Activated T-cell treated with anti-CD3 and anti-CD28 coated beads, Interleukin-2, amount 50 U/mL, for 72 hours (primary cell): ENCODE measurements at places on chromosomes 11 and 22. TPM values are rescaled to one million over a fixed set of nuclear protein-coding genes. Genes with fewer than 3 reads are reported as not detected.

The MS4A1 gene
- total RNA-seq, result 1.6 TPM

The SLC5A4 gene
- not detected for total RNA-seq

The PLAAT2 gene
- total RNA-seq, result not detected

The SPA17 gene
- 2.6 TPM for total RNA-seq

The ACRV1 gene
- total RNA-seq, result 0.23 TPM

DNA sequence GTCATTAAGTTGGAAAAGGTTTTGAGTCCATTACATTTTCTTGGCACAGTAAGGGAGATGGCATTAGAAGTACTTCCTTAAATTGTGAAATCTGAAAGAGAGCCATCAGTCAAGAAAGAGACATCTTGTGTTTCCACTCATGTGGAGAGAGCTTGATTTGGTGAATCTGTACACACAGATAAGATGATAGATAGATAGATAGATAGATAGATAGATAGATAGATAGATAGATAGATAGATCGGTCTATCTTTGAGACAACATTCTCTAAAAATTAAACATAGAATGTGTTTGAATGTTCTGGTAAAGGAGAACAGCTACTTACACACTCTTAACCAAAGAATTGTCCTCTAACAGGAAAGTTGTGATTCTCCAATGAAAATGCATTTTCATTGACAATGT lies 76.2 kb downstream of the TTC17 start:
- no peak overlapping the region for H3K27ac ChIP-seq
- no peak overlapping the region for H3K4me3 ChIP-seq
- H3K27me3 ChIP-seq, result no peaks in the 10 kb centered on the region
- no peaks in the 10 kb centered on the region for H3K4me1 ChIP-seq
- peaks cover 11% of the 10 kb centered on the region for H3K36me3 ChIP-seq

DNA sequence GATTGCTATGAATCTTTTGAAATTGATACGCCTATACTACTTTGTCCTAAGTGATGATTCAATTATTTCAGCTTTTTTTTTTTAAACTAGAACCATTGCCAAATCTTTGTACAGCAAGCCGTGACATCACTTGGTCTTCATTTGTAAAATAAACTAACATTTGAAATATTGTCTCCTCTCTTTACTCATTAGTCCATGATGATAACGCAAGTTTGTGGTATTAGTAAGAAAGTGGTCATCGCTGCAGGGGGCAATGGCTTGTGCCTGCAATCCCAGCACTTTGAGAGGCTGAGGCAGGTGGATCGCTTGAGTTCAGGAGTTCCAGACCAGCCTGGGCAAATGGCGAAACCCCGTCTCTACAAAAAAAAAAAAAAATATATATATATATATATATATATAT lies 12.9 kb upstream of the ARHGAP42 start:
- no peaks in the 10 kb centered on the region for H3K4me1 ChIP-seq
- DNase-seq, result no peak
- no peaks in the 10 kb centered on the region for H3K36me3 ChIP-seq
- H3K27ac ChIP-seq, result no peak overlapping the region
- H3K27me3 ChIP-seq, result no peaks in the 10 kb centered on the region

DNA sequence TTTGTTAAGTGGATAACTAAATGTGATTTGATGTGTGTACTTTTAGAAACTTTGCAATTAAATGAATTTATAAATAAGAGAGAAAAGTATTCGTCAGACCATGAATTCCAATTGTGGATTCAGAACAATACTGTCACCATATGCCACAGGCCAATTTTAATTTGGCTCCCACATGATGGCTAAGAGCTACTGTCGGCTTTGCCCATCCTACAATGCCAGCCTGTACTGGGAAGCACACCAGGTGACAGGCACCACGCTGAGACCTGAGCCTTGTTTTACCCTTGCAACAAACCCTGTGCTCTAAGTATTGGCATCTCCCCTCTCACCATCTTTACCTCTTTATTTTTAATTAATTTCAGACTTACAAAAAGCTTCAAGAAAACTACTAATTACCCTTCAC lies 14.0 kb downstream of the RAB30 start:
- H3K27me3 ChIP-seq, result no peaks in the 10 kb centered on the region
- peaks cover 96% of the 10 kb centered on the region for H3K4me1 ChIP-seq
- no peak overlapping the region for H3K27ac ChIP-seq
- no peak overlapping the region for H3K4me3 ChIP-seq
- no peak for DNase-seq

DNA sequence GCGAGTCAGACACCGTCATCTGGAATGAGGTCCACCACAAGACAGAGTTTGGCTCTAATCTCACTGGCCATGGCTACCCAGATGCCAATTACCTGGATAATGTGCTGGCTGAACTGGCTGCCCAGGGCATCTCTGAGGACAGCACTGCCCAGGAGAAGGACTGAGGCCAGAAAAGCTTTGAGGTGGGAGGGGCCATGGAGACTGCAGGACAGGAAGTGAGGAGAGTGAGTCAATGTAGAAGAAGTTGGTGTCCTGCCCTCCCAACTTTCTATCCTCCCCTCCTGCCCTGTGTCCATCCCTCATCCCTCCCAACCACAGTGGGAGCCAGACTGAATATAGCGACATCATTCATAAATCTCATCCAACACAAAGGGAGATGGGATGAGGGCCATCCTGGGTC lies 8.0 kb downstream of the MPEG1 start:
- no peaks in the 10 kb centered on the region for H3K36me3 ChIP-seq
- peaks cover 39% of the 10 kb centered on the region for H3K4me1 ChIP-seq
- H3K27me3 ChIP-seq, result peaks cover 38% of the 10 kb centered on the region
- H3K4me3 ChIP-seq, result no peak overlapping the region
- H3K27ac ChIP-seq, result no peak overlapping the region
